T-helper 17 cell (primary cell): ENCODE measurements at places on chromosomes 1 and 21.

DNA sequence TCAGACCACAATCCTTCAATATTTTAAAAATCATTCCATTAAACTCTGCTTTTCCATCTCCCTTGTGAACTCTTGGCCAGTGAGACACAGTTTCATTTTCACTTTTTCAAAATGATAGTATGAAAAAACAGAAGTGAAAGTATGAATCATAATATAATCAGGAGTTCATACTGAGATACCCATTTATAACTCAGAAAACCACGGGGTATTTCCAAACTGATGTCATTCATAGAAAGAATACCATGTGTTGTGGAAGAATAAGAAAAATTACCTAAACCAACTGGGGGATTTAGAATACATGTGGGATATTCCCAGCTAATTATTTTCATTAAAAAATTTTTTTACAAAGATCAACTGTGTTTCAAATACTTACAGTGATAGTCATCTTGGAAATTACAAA is 149.9 kb downstream of the MRPL39 start:
- H3K4me3 ChIP-seq = peak overlapping the region; percentile 83
- H3K27me3 ChIP-seq = no peaks in the 10 kb centered on the region
- no peaks in the 10 kb centered on the region for H3K36me3 ChIP-seq
- H3K4me1 ChIP-seq = peaks cover 16% of the 10 kb centered on the region

- H3K36me3 ChIP-seq = peaks cover 7% of the 10 kb centered on the region
- H3K27me3 ChIP-seq = no peaks in the 10 kb centered on the region
- H3K4me3 ChIP-seq = no peak overlapping the region
- H3K4me1 ChIP-seq = peaks cover 6% of the 10 kb centered on the region
- no peak overlapping the region for H3K27ac ChIP-seq
- DNase-seq = no peak
Observed at GRCh38 chr1:210363119-210363518, 34.4 kb downstream of the HHAT start.

GRCh38 chr21:16437586-16437985 is 707.8 kb downstream of the USP25 start:
- no peak overlapping the region for H3K27ac ChIP-seq
- H3K36me3 ChIP-seq = no peaks in the 10 kb centered on the region
- no peak for DNase-seq
- no peaks in the 10 kb centered on the region for H3K4me1 ChIP-seq

GRCh38 chr1:157170677-157171515 is 32.7 kb upstream of the ETV3 start:
- H3K4me1 ChIP-seq = peaks cover 4% of the 10 kb centered on the region
- H3K27ac ChIP-seq = no peak overlapping the region
- no peak overlapping the region for H3K4me3 ChIP-seq

DNA sequence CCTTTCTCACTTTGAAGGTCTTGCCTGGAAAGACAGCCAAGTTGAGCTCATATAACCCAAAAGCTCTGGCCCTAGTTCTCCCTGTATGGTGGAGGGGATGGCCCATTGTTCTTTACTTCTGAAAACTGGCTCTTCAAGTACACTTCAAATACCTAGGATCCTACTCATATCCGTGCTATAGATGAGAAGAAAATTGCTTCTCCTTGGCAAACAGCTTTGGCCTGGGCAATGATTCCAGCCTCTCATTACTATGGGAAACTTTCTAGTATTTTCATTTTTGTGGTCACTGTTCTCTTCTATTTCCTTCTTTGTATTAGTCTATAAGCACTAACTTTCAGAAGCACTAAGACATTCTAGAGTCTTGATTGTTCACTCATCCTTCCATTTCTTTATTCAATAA is 53.7 kb downstream of the ZNF697 start:
- no peak overlapping the region for H3K4me3 ChIP-seq
- H3K4me1 ChIP-seq = no peaks in the 10 kb centered on the region
- DNase-seq = no peak
- H3K27me3 ChIP-seq = peaks cover 7% of the 10 kb centered on the region
- H3K27ac ChIP-seq = no peak overlapping the region
